ENCODE measurements at places on chromosomes 16 and 17. TPM values are rescaled to one million over a fixed set of nuclear protein-coding genes. Genes with fewer than 3 reads are reported as not detected.
A peak's percentile ranks its signal among the peaks of the same experiment; 100 is the strongest.

KRT27 gene
- total RNA-seq, result not detected

ALOXE3 gene
- total RNA-seq, result not detected

NAGS gene
- total RNA-seq, result not detected

MPO gene
- not detected for total RNA-seq

RHBDL1 gene
- 4.3 TPM for total RNA-seq

DNA sequence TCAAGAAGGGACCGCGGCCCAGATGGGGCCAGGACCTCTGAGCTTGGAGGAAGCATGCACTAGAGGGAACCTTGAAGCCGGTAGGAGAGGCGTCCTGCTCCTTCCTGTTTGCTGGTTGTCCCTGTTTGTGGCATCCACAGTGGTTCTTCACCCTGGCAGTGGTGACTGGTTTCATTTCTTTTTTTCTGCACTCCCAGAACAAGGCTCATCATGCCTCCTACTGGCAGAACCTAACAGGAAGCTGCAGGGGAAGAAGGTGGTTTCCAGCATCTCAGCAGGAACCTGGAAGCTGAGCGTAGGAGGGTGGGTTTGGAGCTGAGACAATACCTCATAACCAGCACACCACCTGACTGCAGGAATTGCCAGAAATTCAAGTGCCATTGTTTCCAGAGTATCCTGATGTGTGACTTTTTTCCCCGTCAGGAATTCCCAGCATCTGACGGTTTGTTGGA, 5.8 kb downstream of the TMEM231 start:
- DNase-seq, result peak; percentile 14

GRCh38 chr16:29835926-29836325, 15.7 kb downstream of the MVP start:
- no peak for DNase-seq

GRCh38 chr16:80664786-80665185, 124.0 kb downstream of the DYNLRB2 start:
- no peak for DNase-seq

DNA sequence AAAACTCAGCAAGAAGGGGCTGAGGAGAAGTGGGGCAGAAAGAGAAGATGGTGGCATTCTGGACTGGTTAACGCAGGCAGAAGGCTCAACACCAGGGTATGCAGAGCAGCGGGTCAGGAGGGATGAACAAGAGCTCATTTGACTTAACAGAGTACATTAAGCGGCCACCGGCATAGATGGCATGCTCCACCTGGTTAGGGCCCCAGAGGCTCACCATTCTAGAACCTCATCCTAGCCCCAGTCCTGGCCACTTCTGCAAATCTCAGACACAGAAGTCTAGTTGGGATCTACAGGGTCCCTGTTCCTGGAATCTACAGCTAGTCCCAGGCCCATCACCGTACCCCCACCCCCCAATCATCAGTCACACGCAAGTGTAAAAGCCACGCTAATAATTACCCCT, 1.7 kb upstream of the MYO1C start:
- DNase-seq, result no peak

GRCh38 chr16:57999366-57999970, 1.0 kb downstream of the ZNF319 start:
- no peak for DNase-seq

GRCh38 chr17:10052106-10052813, 146.1 kb downstream of the GAS7 start:
- no peak for DNase-seq

DNA sequence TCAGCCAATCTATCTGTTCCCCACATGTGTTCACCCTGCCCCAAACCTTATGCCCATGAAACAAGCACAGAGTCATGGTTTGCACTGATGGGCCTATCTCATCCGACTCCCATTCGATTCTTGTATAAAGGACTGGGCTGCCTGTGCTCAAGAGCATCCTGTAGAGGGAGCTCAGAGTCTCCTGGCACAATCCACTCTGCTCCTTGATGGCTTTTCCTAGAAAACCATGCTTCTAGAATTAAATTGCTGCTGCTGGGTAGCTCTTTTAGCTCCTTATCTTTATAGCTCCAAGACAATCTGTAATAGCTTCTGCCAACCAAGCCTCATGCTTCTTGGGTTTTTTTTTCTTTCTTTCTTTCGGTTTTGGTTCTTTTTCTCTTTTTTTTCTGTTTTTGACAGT, 9.7 kb downstream of the ZNF19 start:
- DNase-seq, result no peak

GRCh38 chr16:66857437-66857836, 13.2 kb downstream of the CA7 start:
- no peak for DNase-seq

GRCh38 chr16:13021996-13022395, 120.6 kb downstream of the SHISA9 start:
- DNase-seq, result no peak

- no peak for DNase-seq
Measured at GRCh38 chr17:79000396-79001189, 9.0 kb downstream of the CANT1 start.

- no peak for DNase-seq
Measured at GRCh38 chr17:79165756-79166473, 91.3 kb downstream of the ENGASE start.

All from body of pancreas (tissue), 4 donors.